COLO829 (cell line): ENCODE measurements at places on chromosomes 3 and 15.

DNA sequence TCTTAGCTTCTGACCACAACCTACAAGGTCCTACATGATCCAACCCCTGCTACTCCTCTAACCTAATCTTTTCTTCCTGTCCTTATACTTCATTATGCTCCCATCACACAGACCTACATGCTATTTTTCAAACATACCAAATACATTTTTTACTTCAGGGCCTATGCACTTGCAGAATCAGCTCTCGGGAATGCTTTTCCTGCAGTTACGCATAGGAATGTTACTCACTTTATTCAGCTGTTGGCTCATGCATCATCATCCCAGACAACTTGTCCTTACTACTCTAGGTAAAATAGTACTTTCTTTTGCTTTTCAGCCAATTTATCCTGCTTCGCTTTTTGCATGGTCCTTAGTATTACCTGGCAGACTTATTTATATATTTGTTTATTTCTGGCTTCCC, 105.6 kb downstream of the OXSM start:
- no peak for DNase-seq

GRCh38 chr15:26082221-26083109, 219.3 kb upstream of the ATP10A start:
- DNase-seq = peak; percentile 96

DNA sequence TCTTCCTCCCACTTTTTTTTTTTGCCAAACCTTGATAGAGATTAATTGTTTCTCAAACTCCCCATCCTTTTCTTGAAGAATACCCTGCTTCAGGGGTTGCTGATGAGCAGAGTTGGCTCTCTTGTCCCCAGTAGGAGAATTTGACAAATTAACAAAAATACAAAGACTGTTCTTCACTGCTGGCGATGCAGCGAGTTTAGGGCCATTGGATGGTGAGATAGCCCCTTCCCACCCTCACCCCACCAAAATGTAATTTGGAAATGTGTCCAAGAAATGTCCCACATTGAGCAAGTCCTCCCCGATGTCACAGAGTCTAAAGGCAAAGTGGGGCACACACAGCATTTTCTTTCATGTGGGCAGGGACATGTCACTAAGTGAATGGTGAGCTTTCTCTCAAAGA, 136.0 kb upstream of the RARB start:
- no peak for DNase-seq

- DNase-seq = no peak
Observed at GRCh38 chr15:64013179-64014062, 32.9 kb downstream of the DAPK2 start.

- no peak for DNase-seq
Observed at GRCh38 chr3:155329513-155330048, 36.1 kb upstream of the STRIT1 start.
